ENCODE measurements at places on chromosomes 2 and 18. TPM values are rescaled to one million over a fixed set of nuclear protein-coding genes. Genes with fewer than 3 reads are reported as not detected.

DTNB gene
- polyA plus RNA-seq: 5.3 TPM

DNA sequence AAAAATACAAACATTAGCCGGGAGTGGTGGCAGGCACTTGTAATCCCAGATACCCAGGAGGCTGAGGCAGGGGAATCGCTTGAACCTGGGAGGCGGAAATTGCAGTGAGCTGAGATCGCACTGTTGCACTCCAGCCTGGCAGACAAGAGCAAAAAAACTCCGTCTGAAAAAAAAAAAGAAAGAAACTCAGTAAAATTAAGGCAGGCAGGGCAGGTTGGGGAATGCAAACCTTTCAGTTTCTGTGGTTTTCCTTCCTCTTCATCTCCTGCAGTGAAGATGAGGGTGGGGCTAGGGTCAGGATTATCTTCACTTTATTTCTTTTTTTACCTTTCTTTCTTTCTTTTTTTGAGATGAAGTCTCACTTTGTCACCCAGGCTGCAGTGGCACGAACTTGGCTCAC lies 43.2 kb upstream of the PSME4 start:
- H3K27ac ChIP-seq: no peak overlapping the region
- no peak overlapping the region for H3K4me3 ChIP-seq
- DNase-seq: no peak
- peaks cover 7% of the 10 kb centered on the region for H3K36me3 ChIP-seq
- no peaks in the 10 kb centered on the region for H3K27me3 ChIP-seq

CCBE1 gene
- 0.10 TPM for polyA plus RNA-seq

TANC1 gene
- 7.2 TPM for polyA plus RNA-seq

GRCh38 chr18:75827751-75828287 lies 400.3 kb upstream of the SMIM21 start:
- H3K4me1 ChIP-seq: peaks cover 3% of the 10 kb centered on the region
- H3K27me3 ChIP-seq: no peaks in the 10 kb centered on the region
- DNase-seq: no peak
- H3K36me3 ChIP-seq: no peaks in the 10 kb centered on the region

DNA sequence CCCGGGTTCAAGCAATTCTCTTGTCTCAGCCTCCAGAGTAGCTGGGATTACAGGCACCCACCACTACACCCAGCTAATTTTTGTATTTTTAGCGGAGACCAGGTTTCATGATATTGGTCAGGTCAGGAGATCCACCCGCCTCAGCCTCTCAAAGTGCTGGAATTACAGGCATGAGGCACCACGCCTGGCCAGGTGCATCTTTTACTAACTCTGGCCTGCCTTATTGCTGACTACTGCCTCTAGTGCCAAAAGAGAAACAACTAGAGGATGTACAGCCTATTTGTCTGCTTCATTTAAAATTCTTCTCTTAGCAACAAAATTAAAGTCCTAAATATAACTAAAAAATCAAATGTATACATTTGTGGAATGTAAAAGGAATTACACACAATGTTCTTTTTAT lies 115.4 kb downstream of the BMPR2 start:
- no peak for DNase-seq
- no peaks in the 10 kb centered on the region for H3K36me3 ChIP-seq
- no peak overlapping the region for H3K27ac ChIP-seq
- no peaks in the 10 kb centered on the region for H3K27me3 ChIP-seq
- no peaks in the 10 kb centered on the region for H3K4me1 ChIP-seq

- H3K4me3 ChIP-seq: no peak overlapping the region
- peaks cover 4% of the 10 kb centered on the region for H3K4me1 ChIP-seq
- H3K27ac ChIP-seq: no peak overlapping the region
- peak; percentile 42 for DNase-seq
Observed at GRCh38 chr2:241183221-241183620, 5.3 kb upstream of the ANO7 start.

- H3K27me3 ChIP-seq: no peaks in the 10 kb centered on the region
- H3K4me1 ChIP-seq: no peaks in the 10 kb centered on the region
- H3K27ac ChIP-seq: no peak overlapping the region
- H3K4me3 ChIP-seq: no peak overlapping the region
Observed at GRCh38 chr2:102895376-102895775, 133.5 kb downstream of the TMEM182 start.

DNA sequence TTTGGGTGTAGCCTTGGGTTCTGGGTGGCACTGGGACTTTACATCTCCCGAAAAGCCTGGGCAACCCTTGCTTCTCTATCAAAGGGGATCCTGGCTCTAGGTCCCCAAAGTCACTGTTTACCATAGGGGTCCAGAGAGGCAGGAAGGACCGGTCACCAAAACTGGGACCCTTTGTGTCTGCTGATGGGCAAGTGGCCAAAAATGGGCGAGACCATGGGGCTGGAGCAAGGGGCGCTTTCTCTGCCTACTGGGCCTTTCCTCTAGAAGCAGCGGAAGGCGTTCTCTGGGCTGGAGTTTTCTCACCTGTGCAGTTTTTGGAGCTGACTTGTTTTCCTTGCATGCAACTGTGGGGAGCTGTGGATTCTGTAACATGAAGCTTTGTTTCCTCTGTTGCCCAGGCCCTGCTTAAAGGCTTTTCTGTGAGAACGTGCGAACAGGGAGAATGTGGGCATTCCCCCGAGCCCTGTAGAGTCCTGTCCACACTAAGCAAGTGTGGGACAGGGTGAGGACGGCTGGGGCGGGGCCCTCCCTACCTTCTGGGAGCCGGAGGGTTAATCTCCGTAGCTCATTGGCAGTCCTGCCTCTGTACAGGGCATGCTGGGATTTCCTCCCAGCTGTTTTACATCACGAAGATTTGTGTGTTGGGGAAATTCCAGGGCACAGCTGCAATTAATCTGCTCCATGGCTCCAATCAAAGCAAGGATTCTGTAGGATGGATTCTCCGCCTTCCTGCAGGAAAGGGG lies 50.2 kb downstream of the TGOLN2 start:
- H3K4me1 ChIP-seq: peaks cover 21% of the 10 kb centered on the region
- H3K36me3 ChIP-seq: no peaks in the 10 kb centered on the region
- DNase-seq: no peak
- H3K27ac ChIP-seq: peak overlapping the region; percentile 56

DNA sequence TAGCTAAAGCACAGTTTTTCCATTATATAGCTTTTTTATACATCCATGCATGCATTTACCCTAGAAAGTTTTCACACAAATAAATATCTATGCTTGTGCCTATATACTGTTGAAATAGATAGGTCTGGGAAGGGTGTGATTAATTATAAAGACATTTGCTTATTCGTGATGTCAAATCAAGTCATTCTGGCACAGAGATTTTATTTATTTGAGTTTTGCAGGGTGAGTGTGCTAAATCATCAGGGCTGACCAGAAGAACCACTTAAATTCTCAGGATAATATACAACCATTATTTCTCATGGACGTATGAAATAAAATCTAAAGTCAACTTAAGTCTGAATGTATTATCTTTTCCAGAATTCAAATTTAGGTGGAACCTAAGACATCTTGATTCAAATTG lies 295.5 kb downstream of the EPHA4 start:
- no peak overlapping the region for H3K4me3 ChIP-seq
- H3K4me1 ChIP-seq: no peaks in the 10 kb centered on the region
- H3K27me3 ChIP-seq: no peaks in the 10 kb centered on the region
- no peaks in the 10 kb centered on the region for H3K36me3 ChIP-seq

GRCh38 chr2:227848586-227848985 lies 22.8 kb upstream of the DAW1 start:
- no peak for DNase-seq
- peaks cover 29% of the 10 kb centered on the region for H3K27me3 ChIP-seq
- H3K4me1 ChIP-seq: no peaks in the 10 kb centered on the region
- no peak overlapping the region for H3K4me3 ChIP-seq

GPR39 gene
- polyA plus RNA-seq: not detected

- H3K4me3 ChIP-seq: no peak overlapping the region
- H3K4me1 ChIP-seq: no peaks in the 10 kb centered on the region
- no peaks in the 10 kb centered on the region for H3K27me3 ChIP-seq
Observed at GRCh38 chr2:57862727-57863126, 183.9 kb upstream of the VRK2 start.

- no peak overlapping the region for H3K27ac ChIP-seq
- no peaks in the 10 kb centered on the region for H3K36me3 ChIP-seq
- no peak overlapping the region for H3K4me3 ChIP-seq
- no peaks in the 10 kb centered on the region for H3K27me3 ChIP-seq
- no peak for DNase-seq
Observed at GRCh38 chr2:136143603-136144451, 25.9 kb upstream of the CXCR4 start.

FBLN7 gene
- polyA plus RNA-seq: 1.5 TPM

- H3K4me3 ChIP-seq: no peak overlapping the region
- DNase-seq: no peak
- no peaks in the 10 kb centered on the region for H3K4me1 ChIP-seq
- H3K36me3 ChIP-seq: no peaks in the 10 kb centered on the region
- H3K27ac ChIP-seq: no peak overlapping the region
Observed at GRCh38 chr18:35835833-35836232, 136.6 kb upstream of the RMP24 start.

CHRNG gene
- polyA plus RNA-seq: 0.06 TPM

EPB41L3 gene
- 9.9 TPM for polyA plus RNA-seq

Measured in spleen (tissue), 13 donors.